ENCODE measurements at places on chromosomes 6 and 20. TPM values are rescaled to one million over a fixed set of nuclear protein-coding genes. Genes with fewer than 3 reads are reported as not detected.

Gene RIMS1
- 2.2 TPM for total RNA-seq

Gene ASF1A
- 13.5 TPM for total RNA-seq

Gene TAGAP
- not detected for total RNA-seq

Gene MEI4
- not detected for total RNA-seq

Gene BTBD9
- total RNA-seq, result 12.1 TPM

Gene DEFB124
- total RNA-seq, result not detected

Gene ARMH2
- total RNA-seq, result not detected

Gene TRAM2
- total RNA-seq, result 157 TPM

Gene TSBP1
- total RNA-seq, result not detected
